ENCODE measurements at places on chromosomes 16 and 17. TPM values are rescaled to one million over a fixed set of nuclear protein-coding genes. Genes with fewer than 3 reads are reported as not detected.

DNA sequence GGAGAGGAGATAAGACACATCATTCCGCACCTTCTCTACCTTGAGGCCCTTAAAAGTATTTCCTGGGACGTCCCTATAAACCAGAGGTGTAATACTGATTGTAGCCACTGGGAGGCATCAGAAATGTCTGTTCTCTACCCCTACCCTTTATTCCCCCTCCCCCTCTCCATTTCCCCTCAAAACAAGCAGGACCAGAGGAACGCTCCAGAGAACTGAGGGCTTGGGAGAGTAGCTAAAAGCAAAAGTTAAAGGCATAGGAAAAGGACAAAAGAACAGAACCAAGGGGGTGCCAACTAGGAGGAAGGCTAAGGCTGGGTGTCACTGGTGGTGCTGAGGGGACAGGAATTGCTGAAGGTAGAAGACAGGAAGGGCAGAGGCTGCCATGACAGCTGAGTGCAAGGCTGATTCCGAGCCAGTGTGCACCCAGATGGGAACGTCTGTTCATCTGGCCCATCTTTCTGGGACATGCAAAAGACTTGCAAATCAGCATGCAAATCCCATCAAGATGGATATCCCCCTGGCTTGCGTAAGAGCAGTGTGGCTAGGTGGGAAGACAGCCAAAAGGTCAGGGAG, 6.7 kb downstream of the CAMTA2 start:
- peak; percentile 8 for DNase-seq

GRCh38 chr17:32323046-32323445, 18.9 kb downstream of the C17orf75 start:
- DNase-seq: no peak

DNA sequence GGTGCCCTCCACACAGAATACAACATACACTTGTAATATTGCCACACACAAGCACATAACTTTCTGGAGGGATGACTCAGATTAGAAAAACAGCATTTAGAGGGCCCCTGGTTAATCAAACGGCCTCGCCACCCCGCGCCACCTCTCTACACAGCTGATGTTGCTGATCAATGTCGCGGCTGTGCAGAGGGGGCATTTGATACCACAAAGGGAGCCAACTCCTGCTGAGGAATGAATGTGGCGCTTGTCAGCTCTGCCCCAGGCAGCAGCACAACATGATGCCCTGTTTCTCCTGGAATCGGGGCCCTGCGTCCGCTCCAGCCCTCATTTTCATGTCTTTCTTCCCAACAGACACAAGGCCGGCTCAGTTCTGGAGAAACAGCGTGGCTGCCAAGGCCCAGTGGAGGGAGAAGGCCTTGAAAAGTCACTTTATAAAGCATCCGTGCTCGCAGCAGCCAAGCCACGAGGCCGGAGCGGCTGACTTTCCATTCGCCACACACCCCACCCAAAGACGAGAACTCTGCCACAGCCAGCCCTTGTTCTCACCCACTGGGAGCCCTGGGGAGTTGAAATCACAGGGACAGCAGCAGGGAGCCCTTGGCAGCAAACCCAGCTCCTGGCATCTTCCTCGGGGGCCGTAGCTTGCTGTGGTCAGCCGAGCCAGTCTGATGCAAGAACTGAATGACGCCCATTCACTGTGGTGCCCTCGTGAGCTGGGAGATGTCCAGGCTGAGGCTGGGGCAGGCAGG, 65.6 kb downstream of the XYLT1 start:
- DNase-seq: peak; percentile 83

DNA sequence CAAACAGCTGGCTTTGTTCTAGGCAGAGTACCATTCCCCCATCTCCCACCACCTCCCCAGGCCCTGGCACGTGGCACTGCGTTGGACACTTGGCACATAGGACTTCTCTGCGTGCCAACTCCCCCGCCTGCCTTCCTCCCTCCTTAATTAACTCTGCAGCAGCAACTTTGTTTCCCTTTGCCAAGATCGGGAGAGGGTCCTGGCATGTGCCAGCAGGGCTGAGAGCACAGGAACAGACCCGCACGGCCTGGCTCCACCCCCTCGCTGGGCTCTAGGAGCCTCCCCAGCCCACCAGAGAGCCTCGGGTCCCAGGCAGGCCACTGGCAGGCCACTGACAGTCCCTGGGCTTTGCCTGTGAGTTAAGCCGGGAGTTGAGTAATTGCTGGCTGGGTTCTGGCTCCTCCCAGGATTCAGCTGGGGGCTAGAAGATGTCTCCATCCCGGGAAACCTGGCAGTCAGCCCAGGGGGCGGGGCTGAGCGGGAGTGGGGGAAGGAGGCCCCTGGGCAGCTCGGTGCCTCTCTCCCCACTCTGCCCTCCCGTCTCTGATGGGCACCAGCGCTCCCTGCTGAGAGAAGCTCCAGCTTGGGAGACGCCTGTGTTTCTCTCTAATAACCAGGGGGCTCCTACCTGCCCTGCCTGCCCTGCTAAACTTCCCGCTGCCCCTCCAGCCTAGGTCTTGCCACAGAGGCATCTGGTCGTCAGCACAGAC, 224.0 kb upstream of the TNRC6C start:
- DNase-seq: peak; percentile 89

DNA sequence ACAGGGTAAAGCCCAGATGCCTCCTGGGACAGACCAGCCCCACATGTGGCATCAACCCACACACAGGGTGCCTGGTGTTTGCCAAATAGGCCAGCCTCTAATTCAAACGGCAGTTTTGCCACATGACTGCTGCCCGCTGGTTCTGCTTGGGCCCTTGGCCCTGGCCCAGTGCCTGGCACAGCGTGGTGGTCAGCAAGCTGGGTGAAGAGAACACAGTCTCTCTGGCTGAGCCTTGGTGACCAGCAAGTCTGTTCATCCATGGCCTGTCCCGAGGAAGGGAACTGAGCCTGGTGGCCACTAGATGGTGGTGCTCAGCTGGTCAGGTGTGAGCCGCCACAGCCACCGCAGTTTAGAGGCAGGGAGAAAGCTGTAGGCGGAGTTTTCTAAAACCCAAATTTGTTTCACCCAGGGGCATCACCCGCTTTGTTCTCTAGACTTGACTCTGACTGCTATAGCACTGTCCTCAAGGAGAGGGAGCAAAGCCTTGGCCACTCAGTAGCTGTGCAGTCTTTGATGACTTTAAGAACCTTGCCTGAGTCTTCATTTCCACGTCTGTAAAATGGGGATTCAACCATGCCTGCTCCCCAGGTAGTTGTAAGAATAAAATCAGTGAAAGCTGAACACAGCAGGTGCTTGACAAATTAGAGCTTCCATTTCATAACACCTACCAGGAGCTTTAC, 4.7 kb upstream of the GFAP start:
- DNase-seq: peak; percentile 92

GRCh38 chr17:40374821-40375498, 10.4 kb upstream of the GJD3 start:
- DNase-seq: no peak

GRCh38 chr16:31700200-31700529, 172.5 kb downstream of the AHSP start:
- DNase-seq: no peak

- DNase-seq: no peak
Measured at GRCh38 chr16:19132255-19132654, 18.5 kb downstream of the ITPRIPL2 start.

DNA sequence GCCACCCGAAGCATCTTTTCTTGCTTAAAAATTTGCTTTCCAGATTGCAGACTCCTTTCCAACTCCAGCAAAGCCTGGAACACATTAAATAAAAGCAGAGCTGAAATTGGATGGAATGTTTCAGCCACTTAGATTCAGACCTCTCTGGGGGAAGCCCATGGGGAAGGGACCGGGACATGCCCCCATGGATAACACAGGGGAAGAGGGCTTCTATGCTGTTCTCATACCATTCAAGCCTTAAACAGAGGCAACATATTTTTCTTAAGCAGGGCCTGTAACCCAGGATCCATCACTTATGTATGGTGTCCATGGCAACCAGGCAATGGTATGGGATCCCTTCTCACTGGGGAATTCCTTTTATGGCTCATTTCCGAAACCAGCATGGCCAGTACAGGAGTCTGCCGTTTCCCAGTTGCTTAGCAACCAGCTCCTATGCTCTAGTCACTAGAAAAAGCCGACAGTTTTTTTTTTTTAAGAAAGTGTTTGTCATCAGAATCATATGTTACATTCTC, 62.0 kb upstream of the MARCHF10 start:
- no peak for DNase-seq

DNA sequence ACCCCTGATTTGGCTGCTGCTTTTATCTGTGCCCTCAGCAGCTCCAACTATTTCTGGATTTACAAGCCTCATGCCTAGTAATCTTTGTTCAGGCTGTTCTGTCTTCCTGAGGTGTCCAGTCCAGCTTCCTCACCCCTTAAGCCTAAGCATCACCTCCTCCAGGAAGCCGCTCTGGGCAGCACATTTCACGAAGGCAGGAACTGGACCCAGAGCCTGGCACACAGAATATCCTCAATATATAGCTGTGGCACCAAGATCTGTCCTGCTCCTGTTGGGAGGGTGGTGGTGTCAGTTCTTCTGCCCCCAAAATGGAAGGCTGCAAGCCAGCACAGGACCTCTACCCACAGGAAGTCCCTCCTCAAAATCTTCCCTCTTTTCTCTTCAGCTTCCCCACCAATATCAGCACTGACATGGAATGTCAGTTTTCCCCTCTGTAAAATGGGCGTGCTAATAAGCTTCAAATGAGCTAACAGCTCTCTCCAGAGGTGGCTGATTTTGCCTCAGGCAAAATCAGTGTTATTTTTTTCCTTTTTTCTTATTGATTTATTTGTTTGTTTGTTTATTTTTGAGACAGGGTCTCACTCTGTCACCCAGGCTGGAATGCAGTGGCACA, 6.9 kb upstream of the NEUROD2 start:
- DNase-seq: no peak

DNA sequence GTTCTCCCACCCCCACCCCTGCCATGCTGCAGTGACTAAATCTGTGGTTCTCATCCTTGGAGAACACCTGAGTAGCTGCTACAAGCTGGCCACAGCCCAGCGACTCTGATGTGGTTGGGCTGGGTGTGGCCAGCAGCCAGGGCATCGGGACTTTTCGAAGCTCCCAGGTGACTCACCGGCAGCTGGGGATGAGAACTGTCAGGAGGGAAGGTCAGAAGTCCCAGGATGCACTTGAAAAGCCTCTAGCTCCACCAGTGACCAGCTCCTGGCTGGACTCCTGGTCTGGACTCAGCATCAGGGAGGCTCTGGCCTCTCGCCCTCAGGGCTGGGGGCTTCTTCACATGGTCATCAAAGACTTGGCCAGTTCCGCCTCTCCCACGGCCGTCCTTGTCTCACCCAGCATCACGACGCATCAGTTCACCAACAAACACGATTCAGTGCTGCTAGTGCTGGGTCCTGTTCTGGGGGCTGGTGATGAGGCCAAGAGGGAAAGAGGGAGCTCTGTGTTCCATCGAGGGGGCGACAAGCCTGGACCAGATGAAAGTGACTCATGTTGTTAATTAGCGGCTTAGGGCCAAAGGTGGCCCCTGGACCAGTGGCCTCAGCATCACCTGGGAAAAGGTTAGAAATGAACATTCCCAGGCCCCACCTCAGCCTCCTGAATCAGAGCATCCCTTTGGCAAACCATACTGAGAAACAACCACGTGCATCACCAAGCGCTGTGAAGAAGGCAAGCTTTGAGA, 3.9 kb upstream of the C17orf99 start:
- DNase-seq: peak; percentile 91

- DNase-seq: peak; percentile 72
Measured at GRCh38 chr17:81481073-81481799, 31.4 kb downstream of the ACTG1 start.

DNA sequence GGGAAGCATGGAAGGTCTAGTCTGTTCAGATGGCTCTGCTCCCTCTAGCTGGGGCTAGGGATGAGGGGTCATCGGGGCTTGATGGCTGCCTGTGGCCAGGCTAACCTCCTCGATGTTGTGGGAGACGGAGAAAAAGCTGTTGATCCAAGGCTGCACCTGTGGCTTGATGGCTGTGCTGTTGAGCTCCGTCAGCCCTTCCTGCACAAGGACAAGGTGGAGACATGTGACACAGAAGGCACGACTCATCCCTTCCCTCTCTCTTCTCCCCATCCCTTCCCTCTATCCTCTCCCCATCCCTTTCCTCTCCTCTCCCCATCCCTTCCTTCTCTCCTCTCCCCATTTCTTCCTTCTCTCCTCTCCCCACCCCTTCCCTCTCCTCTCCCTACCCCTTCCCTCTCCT, 28.2 kb downstream of the FCSK start:
- no peak for DNase-seq

GRCh38 chr16:49876716-49877129, 20.8 kb upstream of the ZNF423 start:
- DNase-seq: peak; percentile 69

- peak; percentile 8 for DNase-seq
Measured at GRCh38 chr16:55453909-55454308, 25.1 kb upstream of the MMP2 start.

GRCh38 chr16:77787452-77787851, 912 bp upstream of the VAT1L start:
- DNase-seq: no peak

DNA sequence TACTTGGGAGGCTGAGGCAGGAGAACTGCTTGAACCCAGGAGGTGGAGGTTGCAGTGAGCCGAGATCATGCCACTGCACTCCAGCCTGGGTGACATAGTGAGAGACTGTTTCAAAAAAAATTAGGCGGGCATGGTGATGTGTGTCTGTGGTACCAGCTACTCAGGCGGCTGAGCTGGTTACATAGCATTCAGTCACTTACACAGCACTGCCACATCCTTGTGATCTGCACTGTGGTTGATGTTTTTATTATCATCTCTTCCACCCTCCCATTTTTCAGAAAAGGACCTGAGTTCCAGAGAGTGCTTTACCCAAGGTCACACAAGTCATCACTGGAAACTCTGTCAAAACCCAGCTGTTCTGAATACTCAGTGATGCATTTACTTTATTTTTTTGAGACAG, 14.8 kb upstream of the KPNB1 start:
- no peak for DNase-seq

GRCh38 chr17:3826191-3826590, 19.9 kb downstream of the NCBP3 start:
- DNase-seq: no peak

GRCh38 chr17:44967026-44967906, 837 bp downstream of the C1QL1 start:
- no peak for DNase-seq

- DNase-seq: no peak
Measured at GRCh38 chr16:83338138-83338537, 469.6 kb upstream of the HSBP1 start.

- no peak for DNase-seq
Measured at GRCh38 chr17:75571197-75571884, 16.3 kb upstream of the MYO15B start.

GRCh38 chr16:58338205-58338604, 43.4 kb upstream of the PRSS54 start:
- DNase-seq: no peak

GRCh38 chr17:40597156-40597555, 31.9 kb upstream of the CCR7 start:
- DNase-seq: no peak

PCGF2 gene
- total RNA-seq: 9.9 TPM

PMP22 gene
- total RNA-seq: 120 TPM

KIF22 gene
- 58.7 TPM for total RNA-seq

HS3ST4 gene
- not detected for total RNA-seq

GRB7 gene
- total RNA-seq: 7.4 TPM

CBFA2T3 gene
- total RNA-seq: 3.3 TPM

BCAR1 gene
- 72.2 TPM for total RNA-seq

FNDC8 gene
- total RNA-seq: not detected

AATK gene
- total RNA-seq: 4.1 TPM

BAHCC1 gene
- total RNA-seq: 33.7 TPM

CBLN1 gene
- total RNA-seq: 1.0 TPM

MLKL gene
- total RNA-seq: 10.0 TPM

FMNL1 gene
- total RNA-seq: 3.2 TPM

LPCAT2 gene
- total RNA-seq: 239 TPM

OR4D1 gene
- total RNA-seq: not detected

VAT1L gene
- 9.1 TPM for total RNA-seq

ANKS3 gene
- 24.6 TPM for total RNA-seq
